Regular cardiac myocyte (primary cell): ENCODE measurements at places on chromosomes 7 and 10. TPM values are rescaled to one million over a fixed set of nuclear protein-coding genes. Genes with fewer than 3 reads are reported as not detected.

The H2BK1 gene
- not detected in 2 replicates for total RNA-seq

The ENO4 gene
- total RNA-seq: under 0.01 TPM in 1 of 2 replicates, not detected in the other

The LRIT1 gene
- not detected in 2 replicates for total RNA-seq

The LRRC61 gene
- total RNA-seq: 0.85 and 0.96 TPM in 2 replicates

The ANKRD61 gene
- under 0.01 TPM in 2 replicates for total RNA-seq

The CFAP70 gene
- 0.38 and 2.3 TPM in 2 replicates for total RNA-seq

The SCART1 gene
- total RNA-seq: 0.77 and 1.1 TPM in 2 replicates

The VSTM4 gene
- total RNA-seq: 0.77 and 4.5 TPM in 2 replicates

The ASB4 gene
- not detected in 2 replicates for total RNA-seq

The C10orf90 gene
- under 0.01 and 0.38 TPM in 2 replicates for total RNA-seq

The CFAP46 gene
- under 0.01 and 0.19 TPM in 2 replicates for total RNA-seq

The GALNT17 gene
- under 0.01 TPM in 1 of 2 replicates, not detected in the other for total RNA-seq

The CCDC126 gene
- 9.0 and 15.8 TPM in 2 replicates for total RNA-seq

The DLX5 gene
- under 0.01 TPM in 1 of 2 replicates, not detected in the other for total RNA-seq

The SUN3 gene
- total RNA-seq: not detected in 2 replicates

The POLR2J2 gene
- total RNA-seq: 0.85 and 1.7 TPM in 2 replicates

The AP4M1 gene
- total RNA-seq: 16.5 and 22.0 TPM in 2 replicates

The ANKRD22 gene
- not detected in 2 replicates for total RNA-seq

The FRG2B gene
- total RNA-seq: not detected in 2 replicates

The ADAM8 gene
- total RNA-seq: 0.85 and 1.3 TPM in 2 replicates

The MRLN gene
- not detected in 2 replicates for total RNA-seq

The HHEX gene
- 1.7 and 7.1 TPM in 2 replicates for total RNA-seq

The ZFAND2A gene
- total RNA-seq: 16.7 and 18.6 TPM in 2 replicates
